ENCODE measurements at places on chromosomes 5 and 9. TPM values are rescaled to one million over a fixed set of nuclear protein-coding genes. Genes with fewer than 3 reads are reported as not detected.

Gene SMIM33
- not detected for total RNA-seq

Gene AQP3
- total RNA-seq, result 33.1 TPM

Gene WASHC1
- total RNA-seq, result 24.2 TPM

Gene FNBP1
- 54.1 TPM for total RNA-seq

Gene GABRA1
- total RNA-seq, result 1.8 TPM

Gene OR4F3
- not detected for total RNA-seq

Gene KIF24
- 9.6 TPM for total RNA-seq

Gene BHMT2
- 0.45 TPM for total RNA-seq

Gene FCN2
- total RNA-seq, result not detected

Gene CHMP5
- total RNA-seq, result 51.4 TPM

Gene CLIC3
- 38.6 TPM for total RNA-seq

Gene INSL6
- total RNA-seq, result not detected

Gene HAND1
- 17.9 TPM for total RNA-seq

Gene SOX30
- total RNA-seq, result not detected

Gene CCNO
- total RNA-seq, result 1.6 TPM

Gene OTP
- 0.31 TPM for total RNA-seq

Gene RARS1
- total RNA-seq, result 110 TPM

Gene PTGER4
- 8.0 TPM for total RNA-seq

Gene GABRP
- total RNA-seq, result 55.6 TPM

Gene DAB2
- total RNA-seq, result 91.6 TPM
